Stimulated activated CD8-positive, alpha-beta memory T cell treated with anti-CD3 and anti-CD28 coated beads, Interleukin-2, amount 100 ng/mL, for 1 hour (primary cell): ENCODE measurements at places on chromosomes 12 and 14.

DNA sequence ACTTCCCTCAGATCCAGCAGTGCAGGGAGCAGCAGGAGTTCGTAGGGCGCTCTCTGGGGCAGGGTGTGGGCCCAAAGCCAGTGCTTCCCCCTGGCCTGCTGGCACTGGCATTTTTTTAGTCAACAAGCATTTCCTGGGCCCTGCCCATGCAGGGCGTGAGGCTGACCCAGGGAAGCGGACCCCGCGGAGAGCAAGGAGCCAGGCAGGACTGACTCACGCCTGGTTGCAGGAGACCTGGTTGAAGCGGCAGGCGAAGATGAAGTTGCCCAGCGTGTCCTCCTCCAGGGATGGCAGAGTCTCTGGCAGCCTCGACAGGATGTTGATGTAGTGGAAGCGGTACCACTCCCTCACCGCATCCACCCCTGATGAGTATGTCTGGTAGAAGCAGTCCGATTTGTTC lies 13.5 kb downstream of the SCNN1A start:
- no peak for DNase-seq

- no peak for DNase-seq
Observed at GRCh38 chr12:130799051-130799450, 40.0 kb downstream of the STX2 start.

GRCh38 chr12:6494258-6494743 lies 399 bp downstream of the NCAPD2 start:
- no peak for DNase-seq

GRCh38 chr12:27185234-27186021 lies 58.7 kb upstream of the STK38L start:
- no peak for DNase-seq

GRCh38 chr14:105167303-105168092 lies 1.1 kb downstream of the JAG2 start:
- no peak for DNase-seq
